ENCODE measurements at places on chromosomes 7 and 10.

DNA sequence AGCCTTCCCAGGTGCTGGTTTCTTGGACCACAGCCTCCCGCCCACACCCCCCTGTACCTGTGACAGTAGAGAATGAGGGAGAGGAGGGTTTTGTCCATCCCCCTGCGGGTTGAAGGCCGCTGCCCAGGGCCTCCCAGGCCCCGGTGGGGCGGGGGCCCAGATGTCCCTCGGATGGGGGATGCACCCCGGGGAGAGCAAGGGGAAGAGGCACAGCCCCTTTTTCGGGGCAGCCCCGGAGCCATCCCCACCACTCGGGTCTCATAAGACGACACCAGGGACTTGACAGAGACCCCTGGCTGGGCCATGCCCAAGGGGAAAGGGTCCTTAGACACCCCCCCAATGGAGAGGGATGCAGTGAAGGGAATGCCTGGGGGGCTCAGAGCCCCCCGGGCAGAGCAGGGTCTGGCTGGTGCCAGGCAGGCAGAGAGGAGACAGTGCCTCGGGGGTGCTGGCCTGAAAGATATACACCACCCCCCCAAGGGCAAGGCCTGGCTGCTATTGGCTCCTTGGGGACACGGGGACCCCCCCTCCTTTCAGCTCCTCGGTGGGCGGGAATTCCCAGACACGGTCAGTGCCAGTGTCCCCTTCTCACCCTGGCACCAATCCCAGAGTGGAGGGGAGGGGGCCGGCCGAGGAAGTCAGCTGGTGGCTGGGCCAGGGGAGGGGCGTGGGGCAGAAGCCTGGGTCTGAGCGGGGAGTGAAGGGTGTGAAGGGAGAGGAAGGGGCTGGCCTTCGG, 3.7 kb upstream of the SPACDR start:
- no peak for DNase-seq

GRCh38 chr10:78547397-78547796, 513.7 kb downstream of the RPS24 start:
- no peak for DNase-seq

- no peak for DNase-seq
These were observed 25.5 kb upstream of the RGS10 start for GRCh38 chr10:119567978-119568377.

DNA sequence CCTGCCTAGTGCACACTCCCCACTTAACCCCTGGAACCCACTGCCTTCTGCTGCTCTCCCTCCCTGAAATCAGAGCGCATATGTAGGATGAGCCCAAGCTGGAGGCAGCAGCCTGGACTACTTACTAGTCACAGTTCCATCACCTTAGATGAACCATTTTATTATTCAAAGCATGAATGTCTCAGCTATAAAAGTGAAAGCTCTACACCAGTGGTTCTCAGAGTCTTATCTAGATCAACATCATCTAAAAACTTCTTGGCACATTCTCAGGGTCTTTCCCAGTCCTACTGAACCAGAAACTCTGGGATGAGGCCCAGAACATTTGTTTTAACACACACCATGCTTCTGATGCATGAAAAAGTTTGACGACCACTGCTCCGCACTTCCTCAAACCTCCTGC, 100.3 kb upstream of the ANK3 start:
- no peak for DNase-seq

GRCh38 chr7:156778201-156778600, 114.8 kb downstream of the LMBR1 start:
- no peak for DNase-seq

Measured in activated T-cell treated with anti-CD3 and anti-CD28 coated beads for 24 hours (primary cell).